OCI-LY7 (cell line): ENCODE measurements at places on chromosomes 1 and 21.

GRCh38 chr21:16071761-16072160 is 342.0 kb downstream of the USP25 start:
- DNase-seq, result no peak

GRCh38 chr1:228011721-228012311 is 5.0 kb downstream of the WNT3A start:
- DNase-seq, result no peak

- DNase-seq, result no peak
Observed at GRCh38 chr1:181416268-181416860, 67.0 kb upstream of the CACNA1E start.

DNA sequence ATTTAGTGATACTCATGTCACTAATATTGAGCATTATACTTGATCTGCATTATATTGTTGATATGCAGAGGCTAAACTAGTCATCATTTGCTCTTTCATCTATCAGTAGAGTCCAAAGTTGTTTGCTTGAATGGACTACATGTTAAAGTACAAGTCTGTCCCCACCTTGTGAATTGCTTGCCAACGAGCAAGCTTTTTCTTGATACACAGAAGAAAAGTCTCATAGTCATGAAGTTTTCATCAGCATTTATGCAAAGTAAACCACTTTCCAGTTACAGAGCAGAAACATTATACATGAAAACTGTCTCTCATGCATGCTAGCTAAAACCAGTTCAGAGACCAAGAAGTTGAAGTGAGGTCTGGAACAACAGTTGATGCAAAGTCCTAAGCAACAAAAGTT is 13.0 kb downstream of the SFPQ start:
- no peak for DNase-seq

GRCh38 chr21:45764792-45765191 is 121.3 kb downstream of the PCBP3 start:
- no peak for DNase-seq

DNA sequence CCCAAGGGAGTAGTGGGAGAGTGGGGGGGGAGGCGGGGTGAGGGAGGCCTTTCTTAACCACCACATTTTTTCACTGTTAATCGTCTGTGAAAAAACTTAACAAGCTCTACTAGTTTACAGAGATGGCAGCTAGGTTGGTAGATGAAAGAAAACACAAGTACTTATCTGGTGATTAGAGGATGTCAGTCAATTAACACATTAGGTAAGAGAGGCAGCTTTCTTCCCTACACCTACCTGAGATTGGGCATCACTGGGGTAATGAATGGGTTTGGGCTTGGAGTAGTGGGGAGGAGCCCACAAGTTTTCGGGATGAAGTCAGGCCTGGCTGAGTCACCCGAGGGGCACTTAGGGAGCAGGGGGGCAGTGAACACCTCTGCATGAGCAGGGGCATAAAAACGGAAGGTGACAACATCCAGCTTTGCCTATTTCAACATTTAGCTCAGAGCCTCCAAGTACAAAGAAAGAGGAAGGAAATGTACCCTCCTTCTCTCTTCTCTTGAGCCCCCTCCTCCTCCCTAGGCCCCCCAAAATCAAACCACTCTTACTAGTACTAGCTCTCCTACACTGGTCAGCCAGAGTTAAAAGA is 2.5 kb downstream of the LBR start:
- DNase-seq, result peak; percentile 31

DNA sequence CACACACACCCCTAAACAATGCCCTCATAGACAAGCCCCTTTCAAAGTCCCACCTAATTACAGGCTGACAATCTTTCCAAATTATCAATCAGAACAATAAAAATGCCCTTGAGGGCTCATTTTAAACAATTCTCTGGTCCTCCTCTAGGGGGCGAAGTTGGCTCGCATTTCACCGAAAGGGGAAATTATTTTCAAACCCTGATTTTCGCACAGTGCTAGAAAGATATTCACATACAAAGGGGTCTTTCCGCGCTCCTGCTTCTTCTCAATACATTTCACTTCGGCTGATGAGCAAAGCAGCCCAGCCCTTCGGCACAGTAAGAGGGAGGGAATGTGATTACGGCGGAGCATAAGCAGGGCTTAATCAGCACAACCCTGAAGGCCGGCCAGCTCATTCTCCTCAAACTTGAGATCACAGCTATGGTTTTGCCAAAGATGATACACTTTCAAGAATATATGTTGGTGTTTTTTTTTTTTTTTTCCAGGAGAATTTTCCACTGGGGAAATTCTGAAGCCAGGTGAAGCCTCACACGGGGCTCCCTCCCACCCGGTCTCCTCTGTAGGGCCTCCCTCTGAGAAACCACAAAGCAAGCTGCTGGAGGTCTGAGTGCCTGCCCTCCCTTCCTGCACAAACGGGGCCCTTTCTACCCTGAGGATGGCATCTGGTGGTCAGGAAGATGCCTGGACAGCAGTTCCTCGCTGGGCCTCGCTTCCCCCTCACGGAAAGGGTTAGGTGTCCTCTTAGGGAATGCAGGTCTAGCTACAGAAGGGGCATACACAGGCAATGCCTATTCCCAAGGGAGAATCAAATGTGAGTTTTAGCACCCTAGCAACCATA is 66.9 kb downstream of the GNG12 start:
- peak; percentile 61 for DNase-seq

- no peak for DNase-seq
Observed at GRCh38 chr1:58999676-59000075, 215.8 kb upstream of the JUN start.

DNA sequence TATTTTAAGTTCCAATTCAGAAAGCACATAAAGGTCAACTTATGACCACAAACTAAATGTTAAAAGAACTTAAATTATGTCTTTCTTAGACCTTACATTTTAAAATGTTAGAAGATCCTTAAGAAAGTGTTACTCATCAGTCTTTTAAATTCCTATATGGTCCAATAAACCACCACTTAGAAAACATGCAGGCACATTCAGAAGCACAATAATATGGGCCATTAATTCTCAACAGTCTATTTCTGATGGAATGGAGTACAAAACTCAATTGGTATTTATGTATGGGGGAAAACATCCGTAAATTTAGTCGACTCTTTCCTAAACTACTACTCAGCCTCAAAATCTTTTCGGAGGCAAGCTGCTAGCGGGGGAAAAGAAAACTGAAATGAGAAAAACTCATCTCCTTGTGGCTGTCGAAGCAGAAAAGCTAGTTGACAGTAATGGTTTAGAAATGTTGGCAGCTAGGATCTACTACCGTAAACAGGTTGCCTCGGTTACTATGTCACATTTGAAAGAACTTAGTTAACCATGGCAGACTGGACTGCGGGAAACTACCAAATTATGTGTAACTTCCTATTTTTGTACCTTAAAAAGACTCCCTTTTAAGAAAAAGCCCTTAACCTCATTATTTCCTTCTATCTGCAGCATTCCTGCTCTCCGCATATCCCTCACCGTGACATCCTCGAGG is 1.0 kb downstream of the TRMT1L start:
- peak; percentile 16 for DNase-seq

- no peak for DNase-seq
Observed at GRCh38 chr1:13583966-13584791, 547 bp downstream of the PDPN start.

DNA sequence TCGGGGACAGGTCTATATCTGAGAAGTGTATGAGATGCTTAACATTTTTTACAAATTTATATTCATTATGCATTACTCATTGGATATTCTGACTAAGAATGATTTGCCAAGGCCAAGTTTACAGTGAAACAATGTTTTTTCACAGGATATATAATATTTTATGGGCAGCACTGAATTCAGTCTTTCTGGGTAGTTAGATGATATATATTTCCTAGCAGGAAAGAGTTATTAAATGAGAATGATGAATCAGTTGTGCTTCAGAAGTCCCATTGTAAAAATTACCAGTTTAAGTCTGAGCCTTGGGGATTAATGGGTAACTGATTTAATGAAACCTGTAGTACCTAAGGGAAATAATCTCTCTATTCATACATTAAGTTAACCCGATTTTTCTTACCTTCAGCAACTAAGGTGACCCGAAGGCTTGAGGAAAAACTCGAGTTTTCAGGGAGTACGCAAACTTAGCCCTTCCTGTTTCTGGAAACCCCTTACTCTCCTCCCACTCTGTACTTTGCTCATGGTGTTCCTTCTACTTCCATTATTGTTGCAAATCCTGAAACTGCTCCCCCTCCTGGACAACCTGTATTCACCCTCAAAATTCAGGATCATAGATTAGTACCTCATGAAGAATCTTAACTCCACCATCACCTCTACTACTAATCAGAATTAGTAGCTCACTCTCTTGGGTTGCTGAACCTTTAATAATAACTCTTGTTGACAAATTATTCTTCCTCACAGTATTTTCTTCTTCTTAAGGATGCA is 135.1 kb downstream of the AK5 start:
- peak; percentile 17 for DNase-seq

GRCh38 chr1:93591676-93592550 is 89.7 kb downstream of the BCAR3 start:
- DNase-seq, result peak; percentile 93

GRCh38 chr1:21321963-21322680 is 31.9 kb upstream of the ECE1 start:
- DNase-seq, result no peak

DNA sequence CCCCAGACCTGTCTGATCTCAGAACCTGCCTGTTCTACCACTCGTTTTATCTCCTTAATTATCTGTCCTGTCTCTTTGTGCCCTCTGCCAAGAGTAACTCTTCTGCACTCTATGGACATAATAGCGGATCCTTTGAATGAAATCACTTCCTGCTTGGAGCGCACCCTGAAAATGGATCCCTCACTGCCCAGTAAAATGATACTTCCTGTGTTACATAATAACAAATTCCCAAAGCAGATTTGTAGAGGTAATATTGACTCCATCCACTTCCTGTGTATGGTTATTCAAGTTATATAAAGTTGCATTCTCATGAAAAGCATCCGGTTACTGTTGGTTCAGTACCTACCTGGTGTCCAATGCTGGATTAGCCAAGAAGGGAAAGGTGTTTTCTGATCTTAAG is 246.0 kb downstream of the TRABD2B start:
- no peak for DNase-seq

- no peak for DNase-seq
Observed at GRCh38 chr1:247638781-247639180, 33.4 kb downstream of the OR2G3 start.

GRCh38 chr1:22870201-22870871 is 102.3 kb downstream of the LACTBL1 start:
- no peak for DNase-seq

DNA sequence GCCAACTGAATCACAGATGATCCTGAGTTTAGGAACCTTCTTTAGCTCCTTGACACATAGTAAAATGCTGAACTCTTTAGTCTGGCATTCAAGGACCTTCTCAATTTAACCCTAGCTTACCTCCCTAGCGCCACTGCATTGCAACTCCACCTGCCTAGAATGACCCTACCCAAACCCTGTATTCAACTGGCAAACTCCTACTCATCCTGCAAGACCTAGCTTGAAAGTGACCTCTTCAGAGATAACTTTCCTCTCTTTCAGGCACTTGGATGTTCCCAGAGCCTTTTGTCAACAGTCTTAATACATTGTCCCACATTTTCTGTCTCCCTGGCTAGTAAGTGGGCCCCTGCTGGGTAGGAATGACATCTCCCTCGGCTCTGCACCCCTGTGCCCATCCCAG is 19.7 kb downstream of the TRIM62 start:
- DNase-seq, result no peak

DNA sequence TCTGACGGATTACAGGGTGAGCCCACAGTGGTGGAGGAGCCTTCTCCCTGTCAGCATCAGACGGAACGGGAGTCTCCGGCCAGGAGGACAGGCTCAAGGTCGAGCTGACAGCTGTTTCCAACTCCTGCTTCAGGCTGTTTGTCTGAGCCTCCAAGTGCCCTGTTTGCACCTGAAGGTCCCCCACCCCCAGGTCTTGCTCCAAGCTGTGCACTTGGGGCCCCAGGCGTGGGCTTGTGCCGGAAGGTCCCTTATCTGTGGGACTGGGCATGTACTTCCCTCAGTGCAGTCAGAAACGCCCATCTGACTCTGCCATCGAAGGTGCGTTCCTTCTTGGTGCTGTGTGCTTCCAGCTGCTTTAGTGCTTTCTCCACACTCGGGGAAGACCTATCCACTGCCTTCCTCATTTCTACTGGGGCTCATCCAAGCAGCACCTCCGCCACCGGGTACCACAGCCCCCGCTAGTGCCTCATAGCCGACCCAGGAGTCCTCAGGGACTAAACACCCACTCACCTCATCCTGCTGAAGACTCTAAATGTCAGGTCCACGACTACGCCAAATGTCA is 29.5 kb upstream of the CR2 start:
- no peak for DNase-seq

GRCh38 chr1:225468270-225469020 is 40.6 kb upstream of the LBR start:
- no peak for DNase-seq

DNA sequence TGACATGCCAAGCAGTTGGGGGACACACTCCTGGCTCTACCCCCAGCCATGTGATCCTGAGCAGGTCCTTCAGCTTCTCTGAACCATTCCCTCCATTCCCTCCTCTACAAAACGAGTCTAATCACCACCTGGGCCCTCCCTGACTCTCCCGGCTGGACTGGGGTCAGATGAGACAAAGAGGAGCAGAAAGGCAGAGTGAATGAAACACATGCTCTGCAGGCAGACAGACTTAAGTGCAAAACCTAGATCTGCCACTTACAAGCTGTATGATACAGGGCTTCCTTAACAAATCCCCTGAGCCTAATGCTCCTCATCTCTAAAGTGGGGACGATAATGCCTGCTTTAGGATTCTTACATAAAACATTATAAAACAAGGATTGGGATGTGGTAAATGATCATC is 17.3 kb downstream of the RIMS3 start:
- DNase-seq, result no peak

DNA sequence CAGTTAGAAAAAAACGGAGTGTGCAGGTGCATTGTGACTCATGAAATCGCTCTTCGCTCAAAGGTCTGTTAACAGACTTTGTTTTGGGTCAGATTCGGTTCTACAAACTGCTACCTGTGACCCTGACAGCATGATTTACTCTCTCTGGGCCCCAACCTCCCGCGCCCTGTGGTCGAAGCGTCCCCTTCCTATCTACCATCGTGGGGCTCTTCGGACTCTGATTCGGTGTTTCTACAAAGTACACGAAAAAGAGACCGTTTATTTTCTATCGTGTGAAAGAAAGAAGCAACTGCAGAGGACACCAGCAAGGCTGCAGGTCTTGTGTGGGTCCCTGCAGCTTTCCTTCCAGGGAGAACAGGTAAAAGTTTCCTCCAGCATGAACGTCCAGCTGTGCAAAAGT is 29.4 kb upstream of the SLC19A1 start:
- DNase-seq, result no peak

DNA sequence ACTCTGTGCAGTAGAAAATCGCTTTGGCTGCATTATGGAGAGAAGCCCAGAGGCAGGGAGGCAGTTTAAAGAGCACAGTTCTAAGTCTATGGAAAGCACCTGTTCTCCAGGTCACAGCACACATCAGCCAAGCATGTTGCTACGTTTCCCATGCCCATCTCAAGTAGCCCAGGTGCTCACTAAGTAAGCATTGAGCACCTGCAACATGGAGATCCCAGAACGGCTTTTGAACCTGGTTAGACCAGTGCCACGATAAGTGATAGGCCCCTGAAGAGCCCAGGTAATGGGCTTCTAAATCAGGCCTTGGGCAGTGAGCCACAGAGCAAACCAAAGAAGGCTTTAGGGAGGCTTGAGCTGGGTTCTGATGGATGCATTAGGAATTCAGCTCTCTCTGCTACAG is 186.2 kb downstream of the C1orf94 start:
- DNase-seq, result no peak

GRCh38 chr1:94092210-94092613 is 28.7 kb downstream of the ABCA4 start:
- no peak for DNase-seq
